ENCODE measurements at places on chromosomes 2 and 18.

GRCh38 chr2:19078709-19079108 lies 279.7 kb downstream of the OSR1 start:
- DNase-seq = no peak

- DNase-seq = no peak
Measured at GRCh38 chr2:42371611-42372473, 10.8 kb upstream of the COX7A2L start.

- no peak for DNase-seq
Measured at GRCh38 chr2:128348701-128349100, 30.0 kb upstream of the HS6ST1 start.

DNA sequence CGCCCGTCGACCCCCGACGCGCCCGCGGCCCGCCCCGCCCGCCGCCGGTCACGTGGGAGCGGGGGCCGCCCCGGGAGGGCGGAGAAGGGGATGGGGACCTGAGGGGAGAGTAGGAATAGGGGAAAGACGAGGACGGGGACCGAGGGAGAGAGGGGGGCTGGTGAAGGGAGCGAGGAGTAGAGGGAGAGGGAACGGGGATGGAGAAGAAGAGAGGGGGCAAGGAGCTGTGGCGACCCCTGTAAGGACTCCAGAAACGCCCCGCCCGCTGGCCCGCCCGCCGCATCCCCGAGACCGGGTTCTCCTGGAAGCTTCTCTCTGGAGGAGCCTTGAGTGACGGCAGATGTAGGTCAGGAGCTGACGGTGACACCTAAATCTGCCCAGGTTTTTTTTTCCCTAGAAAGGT lies 615 bp downstream of the ADNP2 start:
- peak; percentile 19 for DNase-seq

GRCh38 chr2:17892770-17893534 lies 14.5 kb downstream of the KCNS3 start:
- DNase-seq = no peak
